Activated CD4-positive, alpha-beta T cell treated with anti-CD3 and anti-CD28 coated beads for 4 hours (primary cell): ENCODE measurements at places on chromosomes 7 and 10.

DNA sequence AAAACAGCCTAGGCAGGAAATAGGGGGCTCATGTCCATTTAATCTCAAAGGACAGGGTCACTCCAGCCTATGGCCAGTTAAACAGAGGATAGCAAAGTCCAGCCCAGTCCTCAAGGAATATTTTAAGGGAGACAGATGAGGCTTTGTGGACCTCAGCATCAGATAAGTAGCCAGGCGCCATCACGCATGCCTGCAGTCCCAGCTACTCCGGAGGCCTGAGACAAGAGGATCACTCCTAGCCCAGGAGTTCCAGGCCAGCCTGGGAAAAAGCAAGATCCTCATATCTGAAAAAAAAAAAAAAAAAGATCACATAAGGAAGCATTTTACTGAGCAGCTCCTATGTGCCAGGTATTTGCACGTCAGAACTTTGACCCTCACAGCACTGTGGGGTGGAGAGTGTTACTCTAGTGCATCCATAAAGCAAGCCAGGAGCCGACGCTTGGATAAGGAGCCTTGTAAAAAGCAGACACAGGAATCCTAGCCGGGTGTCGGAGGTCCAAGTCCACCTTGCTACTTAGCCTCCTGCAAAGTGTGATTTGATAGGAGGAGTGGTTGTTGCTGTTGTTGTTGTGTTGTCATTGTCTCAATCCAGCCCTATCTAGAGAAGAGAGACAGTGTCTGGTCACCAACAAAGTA is 61.8 kb upstream of the DOCK1 start:
- DNase-seq: no peak

- DNase-seq: no peak
Measured at GRCh38 chr10:105540381-105540780, 899.3 kb downstream of the SORCS3 start.

- DNase-seq: no peak
Measured at GRCh38 chr10:12358863-12359564, 9.7 kb downstream of the CAMK1D start.

DNA sequence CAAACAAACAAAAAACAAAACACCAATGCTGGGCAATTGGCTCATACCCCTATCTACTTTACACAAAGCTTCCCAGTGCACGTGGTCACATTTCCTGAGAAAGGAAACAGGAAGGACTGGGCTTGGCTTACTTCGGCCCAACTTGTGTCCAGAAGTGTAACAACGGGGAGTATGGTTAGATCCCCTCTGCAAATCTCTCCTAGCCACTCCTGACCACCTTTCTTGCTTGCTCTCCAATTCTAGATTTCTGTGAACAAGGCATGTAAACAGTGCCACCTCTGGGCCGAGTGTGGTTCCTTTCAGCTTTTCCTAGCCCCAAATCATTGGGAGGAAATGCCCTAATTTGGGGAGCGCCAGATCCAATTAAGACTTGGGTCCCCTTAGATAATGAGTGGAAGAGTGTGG is 21.0 kb upstream of the FRAT2 start:
- DNase-seq: no peak
